ENCODE measurements at places on chromosomes 12 and 14.

GRCh38 chr14:99656171-99656570, 11.2 kb downstream of the HHIPL1 start:
- no peak for DNase-seq

- DNase-seq, result no peak
Observed at GRCh38 chr12:7113389-7113871, 4.4 kb upstream of the C1RL start.

GRCh38 chr14:68681256-68682011, 111.4 kb downstream of the ZFP36L1 start:
- DNase-seq, result no peak

GRCh38 chr14:71320734-71321573, 413.7 kb downstream of the PCNX1 start:
- no peak for DNase-seq

DNA sequence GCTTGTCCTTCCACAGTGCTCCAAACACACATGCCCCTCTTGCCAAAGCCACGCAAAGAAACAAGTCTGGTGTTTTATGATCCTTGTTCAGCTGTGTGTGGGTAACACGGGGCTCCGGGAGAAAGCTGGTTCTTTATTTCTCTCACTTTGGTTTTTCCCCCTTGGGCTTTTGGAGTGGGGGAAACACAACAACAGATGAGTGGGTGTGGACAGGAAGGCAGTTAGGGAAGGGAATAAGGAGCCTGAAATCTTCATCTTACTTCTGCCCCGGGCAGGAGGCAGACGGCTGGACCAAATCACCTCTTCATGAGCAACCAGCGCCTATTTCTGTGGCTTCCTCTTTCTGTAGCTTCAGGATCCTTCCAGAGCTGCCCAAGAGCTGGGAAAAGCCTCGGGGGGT, 218.5 kb downstream of the PHETA1 start:
- no peak for DNase-seq

GRCh38 chr14:96215452-96216244, 11.0 kb downstream of the BDKRB2 start:
- no peak for DNase-seq

DNA sequence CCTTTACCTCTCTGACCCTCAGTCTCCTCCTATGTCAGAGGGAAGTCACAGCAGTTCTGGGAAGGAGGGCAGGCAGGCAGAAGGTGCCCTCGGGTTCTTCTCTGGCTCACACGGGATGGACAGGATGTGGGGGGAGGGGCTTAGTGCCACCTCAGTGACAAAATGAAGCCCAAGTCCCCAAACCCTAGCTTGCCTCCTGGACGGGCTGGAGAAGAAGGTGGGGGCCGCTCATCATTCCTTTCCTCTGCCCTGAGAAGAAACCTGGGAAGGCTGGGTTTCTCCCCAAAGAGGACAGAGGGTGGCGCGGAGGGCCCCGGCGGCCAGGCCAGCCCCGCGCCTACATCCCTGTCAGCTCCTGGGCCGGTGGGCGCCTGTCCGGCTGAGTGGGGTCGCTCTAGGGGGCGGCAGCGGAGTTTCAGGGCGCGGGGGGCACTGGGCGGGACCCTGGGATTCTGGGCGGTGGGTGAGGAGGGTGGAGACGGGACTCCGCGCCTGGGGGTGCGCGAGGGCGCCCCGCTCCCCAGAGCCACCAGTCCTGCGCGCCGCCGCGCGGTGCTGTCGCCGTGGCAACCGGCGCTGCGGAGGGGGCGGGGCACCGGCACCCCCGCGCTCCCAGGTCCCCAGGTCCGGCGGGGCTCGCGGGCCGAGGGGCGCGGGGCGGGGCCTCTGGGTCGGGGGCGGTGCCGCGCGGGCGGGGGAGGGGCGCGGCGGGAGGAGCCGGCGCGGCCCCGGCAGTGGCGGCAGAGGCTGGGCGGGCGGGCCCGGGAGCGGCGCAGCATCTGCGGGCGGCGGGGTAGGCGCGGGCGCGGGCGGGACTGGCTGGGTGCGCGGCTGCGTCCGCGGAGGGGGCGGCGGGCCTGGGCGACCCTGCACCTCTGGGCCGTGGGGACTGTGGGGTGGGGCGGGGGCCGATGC, at the start of gene TMEM121:
TMEM121 (plus strand) TSS at position 723 of the 915 bp plus-strand sequence. CDS start 2,252 bp downstream, outside the sequence.
- no peak for DNase-seq

DNA sequence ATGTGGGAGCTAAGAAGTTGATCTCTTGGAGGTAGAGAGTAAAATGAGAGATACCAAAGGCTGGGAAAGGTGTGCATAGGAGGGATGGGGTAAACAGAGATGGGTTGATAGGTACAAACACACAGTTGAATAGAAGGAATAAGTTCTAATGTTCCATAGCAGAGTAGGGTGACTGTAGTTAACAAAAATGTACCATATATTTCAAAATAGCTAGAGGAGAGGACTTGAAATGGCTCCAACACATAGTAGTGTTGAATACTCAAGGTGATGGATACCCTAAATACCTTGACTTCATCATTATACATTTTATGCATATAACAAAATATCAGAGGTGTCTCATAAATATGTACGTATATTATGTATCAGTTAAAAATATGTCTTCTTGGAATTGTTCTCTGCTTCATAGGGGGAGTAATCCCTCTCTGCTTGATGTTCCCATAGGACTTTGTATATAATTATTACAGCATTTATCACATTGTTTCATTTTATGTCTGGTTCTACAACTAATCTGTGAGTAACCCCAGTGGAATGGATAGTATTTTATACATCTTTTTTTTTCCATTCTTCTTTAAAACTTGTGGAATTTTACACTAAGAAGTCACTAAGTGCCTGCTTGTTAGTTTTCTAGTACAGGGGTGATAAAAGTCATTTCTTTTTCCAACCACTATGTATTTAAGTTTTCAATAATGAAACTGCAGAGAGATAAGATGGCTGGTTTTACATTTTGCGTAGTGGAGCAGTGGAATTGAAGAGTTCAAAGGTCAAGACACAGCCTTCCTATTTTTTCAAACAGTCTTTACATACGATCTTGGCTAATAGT, 1940.0 kb upstream of the SEL1L start:
- DNase-seq, result no peak

- peak; percentile 63 for DNase-seq
Observed at GRCh38 chr12:50732591-50732990, 31.3 kb upstream of the ATF1 start.

DNA sequence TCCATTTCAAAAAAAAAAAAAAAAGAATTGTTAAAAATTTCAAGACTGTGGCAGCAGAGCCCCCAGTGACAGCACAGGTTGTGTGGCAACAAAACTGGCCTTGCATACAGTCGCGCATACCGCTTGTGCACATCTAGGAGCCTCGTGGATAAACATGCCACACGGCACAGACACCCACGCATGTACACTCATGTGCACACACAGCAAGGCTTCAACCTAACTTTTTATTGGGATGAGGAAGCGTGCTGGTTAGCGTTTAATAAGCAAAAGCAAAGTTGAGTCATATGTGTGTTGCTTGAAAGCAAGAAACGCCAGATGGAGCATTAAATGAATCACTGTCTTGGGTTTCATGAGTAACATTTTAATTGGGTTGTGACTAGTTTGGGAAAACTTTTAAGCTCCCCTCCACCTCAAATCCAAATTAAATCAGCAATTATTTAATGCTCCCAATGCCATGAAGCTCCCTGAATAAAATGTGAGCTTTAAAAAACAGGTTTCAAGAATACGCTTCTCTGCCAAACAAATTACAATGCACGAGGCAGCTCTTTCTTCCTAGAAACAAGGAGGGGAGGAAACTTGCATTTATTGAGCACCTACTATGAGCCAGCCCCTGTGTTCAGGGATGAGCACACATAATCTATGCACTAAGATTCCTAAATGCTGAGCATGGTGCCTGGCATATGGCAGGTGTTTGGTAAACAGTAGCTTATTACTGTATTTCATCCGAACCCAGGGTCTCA, 35.7 kb upstream of the EML1 start:
- DNase-seq, result peak; percentile 100

GRCh38 chr12:94686834-94687628, 36.7 kb upstream of the TMCC3 start:
- DNase-seq, result no peak

DNA sequence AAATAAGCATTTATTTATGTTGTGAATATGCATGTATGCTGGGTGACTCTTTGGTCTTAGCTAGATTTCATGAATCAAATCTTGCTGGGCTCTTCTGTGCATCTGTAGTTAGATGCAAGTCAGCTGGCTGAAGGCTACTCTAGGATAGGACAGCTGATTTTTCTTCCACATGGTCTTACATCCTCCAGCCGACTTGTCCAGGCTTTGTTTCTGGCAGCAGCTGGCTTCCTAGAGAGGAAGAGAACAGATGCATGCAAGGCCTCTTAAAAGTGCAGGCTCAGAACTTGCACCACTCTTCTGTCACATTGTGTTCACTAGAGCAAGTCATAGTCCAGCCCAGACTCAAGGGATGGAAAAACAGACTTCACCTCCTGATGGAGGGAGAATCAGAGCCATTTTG, 435.4 kb upstream of the STXBP6 start:
- DNase-seq, result no peak

- no peak for DNase-seq
Observed at GRCh38 chr14:65329911-65330310, 82.6 kb upstream of the FUT8 start.

DNA sequence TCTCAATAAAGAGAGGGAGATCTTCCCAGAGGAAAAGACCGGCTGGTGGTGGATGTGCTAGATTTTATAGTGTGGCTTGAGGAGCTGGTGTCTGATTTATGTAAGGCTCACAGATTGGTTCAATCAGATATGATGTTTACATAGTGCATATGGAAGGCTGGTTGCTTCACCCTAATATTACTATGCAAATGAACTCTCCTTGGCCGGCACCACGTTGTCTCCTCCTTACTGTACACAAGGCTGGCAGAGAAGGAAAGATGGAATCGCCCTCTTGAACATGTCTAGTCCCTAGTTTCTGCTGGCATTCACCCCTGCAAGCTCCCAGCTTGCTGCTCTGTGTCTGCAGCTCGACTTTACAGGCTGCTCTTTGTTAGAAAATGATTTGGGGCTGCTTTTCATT, 8.9 kb downstream of the FAM186A start:
- no peak for DNase-seq

DNA sequence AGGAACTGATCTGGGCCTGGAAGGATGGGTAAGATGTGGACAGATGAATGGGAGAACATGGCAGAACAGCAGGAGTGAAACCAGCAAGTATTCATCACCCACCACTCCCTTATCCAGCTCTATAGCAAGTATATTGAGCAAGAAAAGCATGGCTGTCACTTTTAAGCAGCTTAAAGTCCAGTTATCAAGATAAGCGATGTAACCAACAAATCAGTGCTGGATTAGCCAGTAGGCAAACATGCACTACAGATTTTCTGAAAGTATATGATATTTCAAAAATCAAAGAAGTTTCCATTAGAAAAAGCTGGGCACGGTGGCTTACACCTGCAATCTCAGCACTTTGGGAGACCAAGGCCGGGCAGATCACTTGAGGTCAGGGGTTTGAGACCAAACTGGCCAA, 53.9 kb upstream of the ATP2A2 start:
- no peak for DNase-seq
